ENCODE measurements at places on chromosomes 12 and 14.
A peak's percentile ranks its signal among the peaks of the same experiment; 100 is the strongest.

DNA sequence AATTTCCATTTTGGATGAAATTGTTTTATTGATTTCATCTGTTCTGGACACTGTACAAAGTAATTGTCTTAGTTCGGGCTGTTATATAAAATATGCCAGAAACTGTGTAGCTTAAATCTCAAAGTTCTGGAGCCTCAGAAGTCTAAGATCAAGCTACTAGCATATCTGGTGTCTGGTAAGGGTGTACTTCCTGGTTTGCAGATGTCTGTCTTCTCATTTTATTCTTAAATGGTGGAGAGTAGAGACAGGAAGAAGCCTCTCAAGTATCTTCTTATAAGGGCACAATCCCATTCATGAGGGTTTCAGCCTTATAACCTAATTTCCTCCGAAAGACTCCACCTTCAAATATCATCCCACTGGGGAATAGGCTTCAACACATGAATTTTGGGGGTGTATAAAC is 51.3 kb downstream of the MON2 start:
- no peak for DNase-seq

DNA sequence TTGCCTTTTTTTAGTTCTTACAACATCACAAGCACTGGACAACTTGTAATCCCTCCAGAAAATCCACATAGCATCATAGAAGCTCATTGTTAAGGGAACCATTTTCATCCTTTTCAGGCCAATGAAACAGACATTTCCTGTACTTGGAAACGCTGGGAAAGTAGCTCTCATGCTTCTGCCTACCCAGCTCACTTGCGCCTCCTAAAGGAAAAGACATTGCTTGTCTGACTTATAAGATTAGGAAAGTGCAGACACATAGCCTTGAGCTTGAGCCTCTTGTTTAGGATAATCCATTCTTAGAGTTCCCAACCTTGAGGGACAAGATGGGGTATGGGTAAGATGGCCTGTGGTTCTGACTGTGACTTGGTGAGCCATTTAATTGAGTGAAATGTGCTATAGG is 589.5 kb downstream of the NOVA1 start:
- no peak for DNase-seq

- no peak for DNase-seq
These were observed 177.6 kb downstream of the C12orf75 start for GRCh38 chr12:105508096-105508495.

- peak; percentile 79 for DNase-seq
These were observed 5.2 kb upstream of the RIMKLB start for GRCh38 chr12:8692573-8692972.

GRCh38 chr14:106564058-106564643 is 1037.8 kb downstream of the TMEM121 start:
- no peak for DNase-seq

DNA sequence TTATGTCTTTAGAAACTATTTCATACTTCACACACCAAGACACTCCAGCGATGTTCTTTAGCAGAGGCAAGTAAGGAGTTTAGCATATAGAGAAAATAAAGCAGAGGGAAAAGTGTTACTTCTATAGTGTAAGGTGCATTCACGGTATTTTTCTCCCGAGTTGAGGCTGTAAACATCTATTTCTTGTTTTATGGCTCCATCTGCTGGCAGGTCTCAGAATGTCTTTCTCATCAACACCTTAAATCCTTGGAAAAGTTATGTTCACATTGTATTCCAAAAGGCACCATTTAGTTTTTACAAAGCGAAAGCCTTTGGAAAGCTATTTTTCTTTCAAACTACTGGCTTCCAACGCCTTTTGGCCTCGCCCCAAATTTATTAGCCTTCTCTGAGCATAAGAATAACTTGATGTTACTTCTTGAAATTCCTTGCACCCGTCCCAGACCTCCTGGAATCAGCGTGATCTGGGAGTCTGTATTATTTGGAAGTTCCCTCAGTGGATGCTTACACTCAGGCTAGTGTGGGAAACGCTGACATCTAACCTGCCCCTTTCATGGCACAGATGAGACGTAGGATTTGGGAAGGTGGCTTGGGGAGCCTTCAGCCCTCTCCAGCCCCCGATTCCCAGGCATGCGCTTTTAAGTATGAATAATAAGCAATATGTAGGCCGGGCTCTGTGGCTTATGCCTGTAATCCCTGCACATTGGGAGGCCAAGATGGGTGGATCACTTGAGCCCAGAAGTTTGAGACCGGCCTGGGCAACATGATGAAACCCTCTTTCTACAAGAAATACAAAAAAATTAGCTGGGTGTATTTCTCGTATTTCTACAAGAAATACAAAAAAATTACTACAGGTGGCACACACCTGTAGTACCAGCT is 1.9 kb upstream of the PIWIL1 start:
- DNase-seq = peak; percentile 76

All from cardiac fibroblast (primary cell).